Hippocampal formation (tissue), 2 donors: ENCODE measurements at places on chromosomes 3 and 15.
A peak's percentile ranks its signal among the peaks of the same experiment; 100 is the strongest.

- DNase-seq, result no peak
Observed at GRCh38 chr3:56052188-56052587, 416.1 kb downstream of the ERC2 start.

GRCh38 chr15:91857772-91858171 lies 4.3 kb downstream of the SLCO3A1 start:
- DNase-seq, result no peak

DNA sequence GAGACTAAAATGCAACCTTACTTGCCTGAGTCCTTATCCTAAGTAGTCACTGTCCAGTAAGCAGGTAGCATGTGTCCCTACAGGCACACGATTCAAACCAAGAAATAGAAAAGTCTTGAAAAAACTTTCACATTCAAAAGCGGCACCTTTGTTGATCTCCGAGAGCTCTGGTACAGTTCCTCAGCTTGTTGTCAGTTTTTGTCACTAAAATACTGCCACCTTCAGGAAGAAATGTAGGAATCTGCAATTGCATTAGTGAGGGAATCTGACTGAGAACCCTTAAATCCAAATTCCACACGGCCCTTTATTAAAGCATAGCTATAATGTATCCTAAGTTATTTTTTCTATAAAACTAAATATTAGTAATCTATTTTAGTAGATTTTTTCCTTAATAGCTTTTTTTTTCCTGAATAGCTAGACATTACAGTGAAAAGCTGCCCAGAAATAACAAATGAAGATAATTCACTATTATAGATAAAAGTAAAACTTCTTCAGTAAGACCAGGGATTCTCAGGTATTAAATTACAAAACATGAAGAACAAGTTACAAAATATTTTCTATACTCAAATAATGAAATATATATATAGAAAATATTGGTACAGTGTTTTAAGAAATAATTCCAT lies 44.0 kb downstream of the CCDC54 start:
- DNase-seq, result no peak

GRCh38 chr15:68335655-68336054 lies 58.1 kb downstream of the FEM1B start:
- DNase-seq, result peak; percentile 12

DNA sequence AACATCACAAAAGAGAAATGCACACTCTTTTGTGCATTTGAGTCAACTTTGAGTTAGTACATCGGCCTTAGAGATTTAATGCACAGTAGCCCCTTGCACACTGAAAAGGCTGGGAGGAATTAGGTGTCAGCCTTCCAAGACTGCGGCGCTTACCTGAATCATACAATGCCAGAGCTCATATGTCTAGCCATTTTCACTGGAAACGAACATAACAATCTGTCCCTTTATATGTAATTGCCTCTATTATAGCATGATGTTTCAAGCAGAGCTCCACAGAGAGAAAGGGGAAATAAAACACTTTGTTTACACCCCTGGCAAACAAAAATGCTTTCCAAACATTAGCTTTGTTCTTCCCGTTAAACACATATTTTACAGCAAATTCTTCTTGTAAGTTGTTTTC lies 315.7 kb upstream of the SLCO3A1 start:
- DNase-seq, result no peak

DNA sequence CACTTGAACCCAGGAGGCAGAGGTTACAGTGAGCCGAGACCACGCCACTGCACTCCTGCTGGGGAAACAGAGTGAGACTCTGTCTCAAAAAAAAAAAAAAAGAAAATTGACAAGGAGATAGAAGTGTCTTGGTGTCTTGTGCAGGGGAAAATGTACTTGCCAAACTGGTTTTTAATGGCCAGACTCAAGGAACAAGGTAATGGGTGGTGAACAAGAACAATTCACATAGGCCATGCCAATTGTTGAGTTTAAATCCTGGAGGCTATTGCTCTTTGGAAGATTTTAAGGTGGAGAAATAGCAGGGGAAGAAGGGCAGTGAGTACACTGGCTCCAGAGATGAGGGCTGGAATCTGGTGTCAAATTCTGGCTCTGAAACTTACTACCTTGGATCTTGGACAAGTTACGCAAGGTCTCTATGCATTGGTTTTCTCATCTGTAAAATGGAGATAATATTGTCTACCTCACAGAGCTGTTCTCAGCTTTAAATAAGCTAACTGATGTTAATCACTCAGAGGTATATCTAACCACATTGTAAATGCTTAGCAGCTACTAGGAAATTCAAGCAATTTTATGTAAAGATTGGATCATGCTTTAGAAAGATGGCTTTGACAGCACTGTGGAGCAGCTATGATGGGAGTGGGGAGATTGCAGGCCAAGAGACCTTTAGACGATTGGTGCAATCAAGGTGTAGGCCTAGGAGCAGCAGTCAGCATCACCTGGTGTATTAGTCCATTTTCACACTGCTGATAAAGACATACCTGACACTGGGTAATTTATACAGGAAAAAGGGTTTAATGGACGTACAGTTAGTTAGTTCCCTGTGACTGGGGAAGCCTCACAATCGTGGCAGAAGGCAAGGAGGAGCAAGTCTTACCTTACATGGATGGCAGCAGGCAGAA lies 78.3 kb downstream of the B3GALNT1 start:
- DNase-seq, result no peak

GRCh38 chr3:72461787-72462186 lies 386.5 kb downstream of the SHQ1 start:
- no peak for DNase-seq

DNA sequence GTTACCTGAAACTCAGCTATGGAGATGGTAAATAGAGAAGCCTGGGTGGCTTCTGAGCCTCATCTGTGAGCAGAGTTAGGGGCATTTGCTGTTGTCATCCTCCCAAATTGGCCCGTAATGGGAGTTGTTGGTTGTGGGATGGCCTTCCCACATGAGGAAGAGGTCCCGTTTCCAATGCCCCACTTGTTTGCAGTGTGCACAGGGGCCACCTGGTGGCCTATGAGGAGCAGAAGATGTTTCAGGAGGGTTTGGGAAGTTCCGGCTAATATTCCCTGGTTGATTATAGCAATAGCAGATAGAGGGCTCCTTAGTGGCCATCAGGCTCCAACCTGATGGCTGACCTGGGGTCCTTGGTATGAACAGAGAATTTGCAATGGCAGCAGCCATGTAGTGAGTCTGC lies 1546.5 kb downstream of the OTOL1 start:
- DNase-seq, result no peak
